ENCODE measurements at places on chromosomes 3 and 15.
A peak's percentile ranks its signal among the peaks of the same experiment; 100 is the strongest.

GRCh38 chr3:194806991-194807630 lies 121.4 kb downstream of the FAM43A start:
- DNase-seq: no peak

DNA sequence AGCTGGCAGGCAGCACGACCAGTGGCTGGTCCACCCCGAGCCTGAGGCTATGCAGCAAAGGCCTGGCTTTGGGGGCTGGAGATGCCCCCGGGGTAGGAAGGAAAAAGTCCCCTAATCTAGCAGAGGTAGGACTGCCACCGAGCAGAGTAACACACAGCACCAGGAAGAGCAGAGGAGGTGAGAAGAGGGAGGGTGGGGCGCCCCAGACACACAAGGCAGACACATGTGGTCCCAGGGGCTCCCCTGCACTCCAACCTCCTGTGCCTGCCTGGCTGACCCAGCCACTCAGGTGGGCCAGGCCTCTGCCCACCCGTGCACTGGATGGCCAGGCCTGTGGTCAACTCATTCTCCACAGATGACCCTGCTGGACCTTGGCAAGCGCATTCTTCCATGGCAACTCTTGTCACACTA lies 112.4 kb downstream of the ADCY5 start:
- DNase-seq: no peak

GRCh38 chr3:87855616-87856015 lies 203.2 kb downstream of the CGGBP1 start:
- DNase-seq: no peak

DNA sequence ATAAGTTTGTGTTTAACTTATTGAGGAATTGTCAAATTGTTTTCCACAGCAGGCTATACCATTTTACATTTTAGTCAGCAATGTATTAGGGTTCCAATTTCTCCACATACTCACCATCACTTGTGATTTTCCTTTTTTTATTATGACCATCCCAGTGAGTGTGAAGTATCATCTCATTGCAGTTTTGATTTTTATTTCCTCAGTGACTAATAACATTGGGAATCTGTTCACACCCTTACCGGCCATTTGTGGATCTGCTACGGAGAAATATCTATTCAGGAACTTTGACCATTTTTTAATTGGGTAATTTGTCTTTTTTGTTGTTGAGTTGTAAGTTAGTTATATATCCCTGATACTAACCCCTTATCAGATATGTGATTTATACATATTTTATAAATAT lies 54.8 kb upstream of the LMCD1 start:
- DNase-seq: no peak

- no peak for DNase-seq
Observed at GRCh38 chr3:190718097-190718496, 144.4 kb downstream of the GMNC start.

DNA sequence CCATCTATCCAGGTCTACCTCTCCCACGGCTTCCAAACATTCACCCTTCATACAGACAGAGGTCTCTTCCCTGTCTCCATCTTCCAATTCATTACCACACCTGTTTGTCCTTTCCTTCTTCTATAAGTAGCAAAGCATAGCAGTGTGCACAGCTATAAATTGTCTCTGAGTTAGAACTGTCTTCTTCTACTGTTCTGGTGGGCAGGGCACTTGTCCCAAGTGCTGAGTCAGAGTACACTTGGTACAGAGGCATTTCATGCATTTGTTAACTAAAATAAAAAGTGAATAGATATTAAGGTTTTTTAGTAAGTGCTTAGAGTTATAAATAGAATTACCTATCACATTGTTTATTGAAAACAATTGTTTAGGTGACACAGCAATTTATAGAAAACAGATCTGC lies 150.1 kb upstream of the CCDC54 start:
- no peak for DNase-seq

GRCh38 chr3:169771497-169772304 lies 1.5 kb upstream of the MYNN start:
- DNase-seq: peak; percentile 32

Data from stimulated activated CD4-positive, alpha-beta T cell treated with anti-CD3 and anti-CD28 coated beads, Interleukin-4, amount 100 ng/mL, for 48 hours (primary cell).